ENCODE measurements at places on chromosomes 1 and 21.

GRCh38 chr1:166282391-166283137 is 115.8 kb upstream of the FAM78B start:
- DNase-seq: no peak

DNA sequence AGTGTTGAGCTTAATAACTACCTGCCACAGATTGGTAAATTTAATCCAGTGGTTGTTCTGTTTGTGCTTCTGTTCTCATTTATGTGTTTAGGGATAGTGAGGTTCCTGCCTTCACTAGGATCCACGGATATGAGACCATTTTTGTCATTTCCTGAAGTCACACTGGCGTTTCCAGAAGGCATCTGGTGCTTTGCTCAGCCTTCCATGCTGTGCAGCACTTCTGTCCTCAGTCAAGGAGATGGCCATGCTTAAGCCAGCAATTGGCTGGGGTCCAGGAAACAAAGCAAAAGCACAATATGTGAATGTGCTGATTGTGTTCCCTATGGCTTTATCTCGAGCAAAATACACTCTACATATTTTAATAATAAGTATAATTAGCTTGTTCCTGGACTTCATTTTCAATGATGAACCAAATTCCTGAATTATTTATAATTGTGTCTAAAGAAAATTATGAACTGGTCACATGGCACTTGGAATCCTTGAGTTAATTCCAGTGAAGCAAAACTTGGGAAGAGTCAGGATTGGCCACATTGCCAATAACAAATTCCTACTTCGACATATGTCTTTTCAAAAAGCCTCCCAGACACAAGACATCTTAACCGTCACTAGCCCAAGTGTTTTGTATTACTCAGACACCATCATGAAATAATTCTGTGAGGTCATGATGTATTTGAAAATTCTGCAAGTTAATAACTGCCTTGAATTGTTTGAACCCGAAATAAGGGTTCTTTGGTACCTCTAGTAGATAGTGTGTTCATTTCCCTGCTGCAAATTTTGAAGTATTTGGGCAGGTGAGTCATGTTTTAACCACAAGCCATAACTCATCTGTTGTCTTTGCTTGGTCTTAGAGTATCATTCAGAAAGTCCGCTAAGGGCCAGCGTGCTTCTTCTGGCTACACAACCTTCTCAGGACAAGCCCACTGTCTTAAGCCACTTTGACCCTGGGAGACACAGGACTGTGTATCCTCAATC is 412.4 kb downstream of the DISC1 start:
- no peak for DNase-seq

- DNase-seq: peak; percentile 70
Observed at GRCh38 chr1:151371370-151372057, 991 bp downstream of the SELENBP1 start.

- no peak for DNase-seq
Observed at GRCh38 chr21:44858791-44859190, 14.7 kb downstream of the PTTG1IP start.

GRCh38 chr1:45340816-45341466 is 701 bp upstream of the MUTYH start:
- DNase-seq: no peak

DNA sequence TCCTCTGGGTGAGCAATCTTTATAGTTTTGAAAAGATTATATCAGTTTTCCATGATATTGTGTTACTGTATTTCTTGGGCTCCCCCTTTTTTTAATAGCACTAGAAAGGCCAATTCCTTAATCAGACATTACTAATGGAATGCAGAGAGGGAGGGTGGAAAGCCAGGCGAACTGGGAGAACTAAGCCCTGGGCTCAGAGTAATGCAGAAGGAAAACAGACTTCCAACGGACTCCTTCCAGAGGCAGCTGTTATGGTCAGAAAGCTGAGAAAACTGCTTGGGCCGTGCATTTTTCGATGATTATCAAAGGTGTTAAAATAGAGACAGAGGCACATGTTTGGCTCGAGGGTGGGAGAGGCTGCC is 206.3 kb downstream of the FOXD2 start:
- no peak for DNase-seq

GRCh38 chr1:108708691-108709660 is 3.7 kb upstream of the FNDC7 start:
- no peak for DNase-seq

DNA sequence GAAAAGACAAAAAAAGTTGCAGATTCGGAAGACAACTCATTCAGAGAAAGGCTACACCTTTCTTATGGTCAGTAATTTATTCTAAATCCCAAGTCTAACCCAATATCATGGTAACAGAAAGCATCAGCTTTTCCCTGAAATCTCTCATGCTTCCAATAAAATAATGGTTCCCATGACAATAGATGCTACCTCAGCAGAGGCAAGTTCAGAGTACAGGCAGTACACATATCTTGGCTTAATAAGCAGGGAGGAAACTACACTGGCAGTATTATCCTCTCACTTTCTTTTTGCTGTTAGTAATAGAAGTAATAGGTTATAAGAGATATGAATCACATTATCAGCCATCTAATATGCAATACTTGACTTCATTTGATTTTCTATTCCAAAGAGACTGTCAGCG is 137.1 kb downstream of the DPYD start:
- DNase-seq: no peak

DNA sequence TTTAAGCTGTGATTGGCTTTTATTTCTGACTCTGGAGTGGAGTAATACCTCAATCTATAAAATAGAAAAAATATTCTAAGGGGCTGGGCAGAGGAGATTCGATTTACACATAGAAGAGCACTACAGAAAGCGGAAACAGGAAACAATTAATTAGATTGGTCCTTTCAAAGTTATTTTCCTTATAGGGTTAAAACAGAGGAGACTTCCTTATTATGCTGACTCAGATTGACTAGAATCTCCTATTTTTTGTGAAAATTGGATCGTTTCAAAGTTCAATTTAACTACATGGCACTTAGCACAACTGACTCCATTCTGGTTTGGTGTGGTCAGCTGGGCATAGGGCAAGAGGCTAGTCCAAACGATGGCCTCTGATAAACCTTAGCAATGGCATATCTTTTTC is 48.3 kb upstream of the NCAM2 start:
- no peak for DNase-seq

- no peak for DNase-seq
Observed at GRCh38 chr1:29383746-29384371, 147.5 kb downstream of the PTPRU start.

DNA sequence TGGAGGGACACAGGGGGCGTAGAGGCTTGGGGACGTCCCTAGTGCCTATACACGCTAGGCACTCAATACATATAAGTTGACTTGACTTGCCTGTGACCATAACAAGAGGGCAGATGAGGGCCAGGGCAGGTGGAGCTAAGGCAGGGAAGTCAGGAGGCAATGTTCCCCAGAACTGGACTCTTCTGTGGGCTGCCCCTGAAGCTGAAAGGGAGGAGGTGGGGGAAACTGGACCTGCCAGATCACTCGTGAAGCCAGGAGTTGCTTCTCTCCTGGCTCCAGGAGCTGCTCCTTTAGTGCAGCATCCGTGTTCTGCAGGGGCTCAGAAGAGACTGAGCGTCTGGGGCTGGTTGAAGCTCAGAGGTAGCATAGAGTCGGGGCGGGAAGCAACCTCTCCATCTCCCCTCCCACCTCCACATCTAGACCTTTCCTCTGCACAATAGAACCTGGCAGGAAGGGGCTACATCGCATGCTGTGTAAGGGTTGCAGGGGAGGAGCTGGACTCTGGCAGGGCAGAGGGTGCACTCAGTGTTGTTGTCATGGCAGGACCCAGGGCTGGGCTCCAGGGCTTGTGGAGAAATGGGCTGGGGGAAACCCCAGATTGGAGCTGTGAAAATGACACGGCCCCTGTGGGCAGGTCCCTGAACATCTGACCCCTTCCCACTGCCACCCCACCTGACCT is 2.9 kb upstream of the SEMA4A start:
- DNase-seq: no peak

- DNase-seq: no peak
Observed at GRCh38 chr1:161930064-161930463, 93.6 kb downstream of the OLFML2B start.

DNA sequence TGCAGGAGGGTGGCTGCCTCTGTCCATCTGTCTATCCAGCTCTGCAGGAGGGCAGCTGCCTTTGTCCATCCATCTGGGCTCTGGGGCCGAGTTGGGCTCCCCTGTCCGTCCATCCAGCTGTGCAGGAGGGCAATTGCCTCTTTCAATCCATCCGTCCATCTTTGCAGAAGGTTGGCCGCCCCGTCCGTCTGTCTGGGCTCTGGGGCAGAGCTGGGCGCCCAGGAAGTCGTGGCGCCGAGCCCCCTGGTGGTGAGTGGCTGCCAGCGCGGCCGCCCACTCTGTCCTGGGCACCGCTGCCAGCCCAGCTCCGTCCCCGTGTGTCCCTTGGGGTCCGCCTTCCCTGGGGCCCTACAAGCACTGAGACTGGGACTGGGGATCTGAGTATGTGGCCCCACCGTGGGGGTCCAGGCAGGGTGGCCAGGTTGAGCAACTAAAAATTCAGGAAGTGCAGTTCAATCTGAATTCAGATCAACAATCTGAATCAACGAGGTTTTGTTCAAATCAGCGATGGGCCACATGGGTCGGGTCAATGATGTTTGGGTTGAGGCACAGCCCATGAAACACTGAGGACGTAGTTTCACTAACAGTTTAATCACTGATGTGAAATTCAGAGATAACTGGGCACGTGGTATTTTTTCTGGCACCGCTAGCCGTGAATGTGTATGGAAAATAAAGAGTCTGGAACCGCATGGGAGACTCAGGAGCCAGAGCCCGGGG is 99.1 kb upstream of the ACTRT2 start:
- DNase-seq: no peak

GRCh38 chr1:106975944-106976343 is 80.5 kb upstream of the PRMT6 start:
- DNase-seq: no peak

DNA sequence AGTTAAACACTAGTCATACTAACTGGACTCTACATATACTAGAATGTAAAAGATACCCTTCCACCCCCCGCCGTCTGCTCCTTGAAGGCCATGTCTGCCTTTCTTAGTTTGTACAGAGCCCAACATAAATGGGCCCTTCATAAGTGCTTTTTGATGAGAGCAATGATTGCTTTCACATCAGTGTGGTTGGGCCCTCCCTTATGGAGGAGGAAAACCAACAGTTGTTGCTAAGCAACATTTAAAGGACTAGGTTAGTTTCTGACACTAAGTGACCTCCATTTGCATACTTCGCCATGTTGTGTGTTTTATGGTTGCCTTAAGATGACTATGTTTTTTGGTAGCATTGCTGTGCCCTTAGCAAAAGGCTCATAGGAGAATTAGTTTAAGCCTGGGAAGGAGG is 182.0 kb upstream of the SGIP1 start:
- peak; percentile 80 for DNase-seq

DNA sequence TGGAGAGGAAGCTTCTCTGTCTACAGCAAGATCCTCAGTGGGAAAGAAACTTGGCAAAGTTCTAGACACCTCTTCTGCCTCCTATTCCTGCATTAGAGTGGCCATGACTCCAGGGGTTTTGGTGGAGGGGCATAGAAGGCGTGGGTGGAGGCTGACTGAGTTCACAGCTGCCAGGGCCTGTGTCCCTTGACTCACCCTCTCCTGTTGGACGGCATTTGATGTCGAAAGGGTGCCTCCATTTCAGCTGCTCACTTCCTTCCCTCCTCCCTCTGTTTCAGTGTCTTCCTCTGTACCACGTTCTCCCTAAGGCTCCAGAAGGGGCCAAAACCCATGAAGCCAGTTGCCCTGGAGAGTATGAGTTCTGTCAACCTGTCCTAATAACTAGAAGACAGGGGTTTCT is 632 bp downstream of the TMEM79 start:
- DNase-seq: no peak

GRCh38 chr1:154320882-154321608 is at the start of gene AQP10:
TSS of gene AQP10 (plus strand) at chr1:154321093. CDS start at chr1:154321156, 63 bp downstream.
- no peak for DNase-seq

DNA sequence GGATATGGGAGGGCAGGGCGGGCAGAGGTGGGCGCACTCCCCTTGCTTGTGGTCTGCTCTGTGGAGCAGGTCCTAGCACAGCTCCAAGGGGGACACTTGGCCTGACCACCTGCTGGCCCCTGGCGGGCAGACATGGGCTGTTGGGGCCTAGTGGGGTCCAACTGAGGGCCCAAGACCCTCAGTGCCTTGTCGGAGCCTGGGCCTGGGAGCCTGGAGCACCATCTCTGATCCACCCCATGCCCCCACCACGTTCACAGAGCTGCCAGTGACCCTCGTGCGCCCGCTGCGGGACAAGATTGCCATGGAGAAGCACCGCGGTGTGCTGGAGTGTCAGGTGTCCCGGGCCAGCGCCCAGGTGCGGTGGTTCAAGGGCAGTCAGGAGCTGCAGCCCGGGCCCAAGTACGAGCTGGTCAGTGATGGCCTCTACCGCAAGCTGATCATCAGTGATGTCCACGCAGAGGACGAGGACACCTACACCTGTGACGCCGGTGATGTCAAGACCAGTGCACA is 70.6 kb downstream of the OBSCN start:
- no peak for DNase-seq

DNA sequence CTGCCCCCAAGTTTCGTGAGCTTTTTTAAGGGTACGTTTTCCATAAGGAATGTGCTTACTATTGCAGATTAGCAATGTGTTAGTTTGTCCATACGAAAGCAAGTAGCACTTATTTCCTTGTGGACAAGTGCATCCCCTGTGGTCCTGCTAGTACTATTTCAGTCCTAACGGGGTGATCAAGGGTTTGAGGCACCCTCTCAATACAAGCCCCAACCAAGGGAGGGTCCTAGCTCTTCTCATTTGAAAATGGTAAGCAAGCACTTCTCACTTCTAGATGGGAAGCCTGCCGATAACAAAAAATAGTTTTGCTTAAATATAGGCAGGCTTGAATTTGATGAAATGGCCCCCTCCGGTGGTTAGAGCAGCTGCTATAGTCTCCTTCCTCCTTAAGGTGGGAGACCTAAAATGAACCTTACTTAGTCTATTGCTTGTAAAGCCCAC is 64.0 kb upstream of the HMCN1 start:
- DNase-seq: no peak

DNA sequence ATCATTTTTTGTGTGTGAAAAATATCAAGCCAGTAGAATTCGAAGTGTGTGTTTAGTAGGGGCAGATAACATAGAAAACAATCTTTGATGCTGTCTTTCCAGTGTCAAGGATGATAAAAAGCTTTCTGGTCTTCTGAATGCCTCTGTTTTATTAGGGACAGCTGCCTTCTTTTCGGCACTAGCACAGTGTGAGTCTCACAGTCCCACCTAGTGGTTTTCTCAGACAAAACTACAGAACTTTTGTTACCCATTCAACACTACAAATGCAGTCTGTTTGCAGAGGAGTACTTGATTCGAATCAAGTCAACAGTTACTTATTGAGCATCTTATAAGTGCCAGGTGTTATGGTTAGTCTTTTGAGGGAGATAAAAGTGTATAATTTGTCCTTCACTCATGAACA is 30.6 kb upstream of the MCOLN3 start:
- no peak for DNase-seq

DNA sequence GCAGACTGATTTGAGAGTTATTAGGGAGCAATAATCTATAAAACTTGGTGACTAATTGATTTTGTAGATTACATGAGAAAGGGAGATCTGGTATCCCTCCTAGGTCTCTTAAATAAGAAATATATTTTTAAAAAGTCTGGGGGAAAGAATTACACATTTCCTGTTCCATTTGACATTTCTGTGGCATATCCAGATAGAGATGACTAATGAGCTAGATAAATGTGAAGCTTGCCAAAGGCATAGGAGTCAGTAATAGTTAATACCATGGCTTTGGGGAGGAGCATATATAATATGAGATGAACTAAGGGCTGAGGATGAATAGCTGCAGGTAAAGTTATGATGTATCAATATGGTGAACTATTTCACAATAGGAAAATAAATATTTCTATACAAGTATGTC is 663.7 kb downstream of the PTPRC start:
- DNase-seq: no peak
